ENCODE measurements at places on chromosomes 2 and 18.

- peak; percentile 22 for DNase-seq
These were observed 102.7 kb downstream of the CSRNP3 start for GRCh38 chr2:165572151-165572550.

GRCh38 chr2:146734042-146734820, 1110.6 kb upstream of the ACVR2A start:
- no peak for DNase-seq

DNA sequence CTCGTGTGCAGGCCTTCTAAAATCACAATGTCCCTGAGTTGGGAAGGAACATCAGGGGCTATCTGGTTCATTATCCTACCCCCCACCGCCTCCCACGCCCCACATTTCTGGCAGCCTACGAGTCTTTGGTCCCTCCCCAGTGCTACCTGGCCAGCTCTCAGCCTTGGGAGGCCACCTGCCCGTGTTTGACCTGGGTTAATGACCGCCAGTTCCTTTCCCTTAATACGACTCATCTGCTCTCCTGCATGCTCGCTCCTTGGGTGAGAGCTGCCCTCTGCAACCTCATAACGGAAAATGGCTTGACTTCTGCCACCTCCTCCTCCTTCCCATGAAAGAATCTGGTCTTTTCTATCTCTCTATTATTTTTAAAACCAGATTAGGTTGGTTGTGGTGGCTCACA, 112.5 kb downstream of the NEDD4L start:
- no peak for DNase-seq

DNA sequence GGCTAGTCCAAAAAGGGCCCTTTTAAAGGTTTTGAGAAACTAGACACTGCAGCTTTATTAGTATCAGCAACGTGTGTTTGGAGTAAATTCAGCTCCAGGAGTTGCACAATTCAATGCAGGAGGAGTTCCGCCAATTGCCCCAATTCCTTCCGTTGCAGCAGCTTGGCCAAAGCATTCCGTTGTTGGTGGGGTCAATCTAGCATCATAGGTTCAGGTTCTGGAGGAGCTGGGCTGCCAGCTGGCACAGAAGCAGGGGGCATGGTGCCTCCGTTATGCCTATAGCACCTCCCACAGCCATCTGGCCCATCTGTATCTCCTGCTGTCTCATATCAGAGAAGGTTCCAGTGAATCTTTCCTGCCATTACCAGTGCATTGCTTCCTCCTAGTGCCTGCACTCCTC, 55.4 kb downstream of the REL start:
- no peak for DNase-seq

DNA sequence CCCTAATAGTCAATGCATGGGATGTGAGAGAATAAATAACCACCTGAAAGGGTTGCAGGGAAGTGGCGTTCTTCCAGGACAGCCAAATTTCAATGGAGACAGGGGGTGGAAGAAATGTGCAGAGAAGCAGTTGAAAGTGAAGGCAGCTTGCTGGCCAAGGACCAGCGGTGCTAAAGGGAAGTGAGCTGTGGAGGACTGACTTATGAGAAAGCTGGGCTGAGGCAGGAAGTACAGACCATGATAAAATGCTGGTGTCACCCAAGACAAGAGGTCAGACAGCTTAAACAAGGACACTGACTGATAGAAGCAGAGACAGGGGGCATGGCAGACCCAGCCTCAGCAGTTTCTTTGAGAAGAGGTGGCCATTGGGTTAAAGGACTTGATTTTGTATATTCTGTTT, 106.7 kb downstream of the DTNB start:
- DNase-seq, result no peak

DNA sequence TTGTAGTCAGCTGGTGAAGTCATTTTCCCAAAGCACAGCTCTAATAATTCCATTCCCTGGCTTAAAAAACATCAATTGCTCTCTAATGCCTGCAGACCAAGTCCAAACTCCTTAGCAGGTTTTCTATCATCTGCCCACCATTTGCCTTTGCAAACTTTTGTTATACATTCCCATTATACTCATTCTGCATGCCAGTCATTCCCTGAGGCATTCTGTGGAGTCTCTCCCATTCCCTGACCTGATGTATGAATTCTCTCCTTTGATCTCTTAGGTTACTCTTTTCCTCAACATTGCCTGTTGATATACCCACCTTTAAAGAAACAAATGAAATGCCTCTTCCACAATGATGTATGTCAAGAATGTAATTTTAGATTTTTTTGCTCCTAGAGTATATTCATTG, 852.0 kb upstream of the FSHR start:
- DNase-seq, result no peak

- DNase-seq, result no peak
These were observed 16.6 kb downstream of the RTP5 start for GRCh38 chr2:241885946-241886643.

GRCh38 chr18:24271381-24272228, 126.0 kb downstream of the OSBPL1A start:
- DNase-seq, result peak; percentile 67

GRCh38 chr2:72993933-72994280, 76.6 kb downstream of the EMX1 start:
- no peak for DNase-seq

- DNase-seq, result no peak
These were observed 172.4 kb downstream of the FBXO15 start for GRCh38 chr18:73975266-73975665.

DNA sequence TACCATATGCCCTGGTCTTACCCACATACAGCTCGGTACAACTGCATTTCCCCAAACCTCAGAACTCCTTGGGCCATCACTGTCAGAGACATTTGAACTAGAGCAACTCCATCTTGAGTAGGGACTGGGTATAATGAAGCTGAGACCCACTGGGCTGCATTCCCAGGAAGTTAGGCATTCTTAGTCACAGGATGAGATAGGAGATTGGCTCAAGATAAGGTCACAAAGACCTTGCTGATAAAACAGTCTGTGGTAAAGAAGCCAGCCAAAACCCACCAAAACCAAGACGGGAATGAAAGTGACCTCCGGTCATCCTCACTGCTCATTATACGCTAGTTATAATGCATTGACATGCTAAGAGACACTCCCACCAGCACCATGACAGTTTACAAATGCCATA, 131.3 kb downstream of the PIK3C3 start:
- no peak for DNase-seq

DNA sequence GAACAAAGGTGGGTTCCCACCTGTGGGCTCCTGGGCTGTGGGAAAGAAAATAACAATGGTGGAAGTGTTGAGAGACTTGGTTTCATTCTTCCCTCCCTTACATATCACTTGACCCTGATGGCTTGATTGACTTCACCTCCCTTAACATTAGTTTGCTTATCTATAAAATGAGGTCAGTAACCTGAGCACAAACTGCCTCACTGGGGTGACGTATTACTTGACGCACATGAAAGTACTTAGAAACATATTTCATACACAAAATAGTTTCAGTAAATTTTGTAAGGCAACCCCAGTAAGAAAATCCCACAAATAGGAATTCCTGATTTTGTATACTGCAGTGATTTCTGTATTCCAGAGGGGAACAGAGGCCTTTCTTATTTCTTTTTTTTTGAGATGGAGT, 29.4 kb upstream of the LPIN2 start:
- no peak for DNase-seq

GRCh38 chr18:77267969-77268368, 18.3 kb downstream of the GALR1 start:
- no peak for DNase-seq

- no peak for DNase-seq
These were observed 322.0 kb upstream of the SOX11 start for GRCh38 chr2:5370158-5370557.

DNA sequence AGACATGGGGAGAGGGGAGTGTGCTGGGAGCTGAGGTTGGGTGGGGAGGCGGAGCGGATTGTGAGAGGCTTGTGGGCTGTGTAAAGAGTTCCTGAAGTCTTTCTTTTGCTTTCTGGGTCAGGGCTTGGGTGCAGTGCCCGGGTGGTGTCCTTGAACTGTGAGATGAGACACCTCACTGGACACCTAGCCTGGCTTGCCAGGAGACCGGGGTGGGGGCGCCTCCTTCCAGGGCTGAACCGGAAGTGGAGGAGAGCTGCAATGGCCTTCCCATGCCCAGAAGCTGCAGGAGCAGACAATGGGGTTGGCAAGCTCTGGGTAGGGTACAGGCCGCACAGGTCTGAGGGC, 4.3 kb downstream of the TMEM37 start:
- DNase-seq, result no peak

DNA sequence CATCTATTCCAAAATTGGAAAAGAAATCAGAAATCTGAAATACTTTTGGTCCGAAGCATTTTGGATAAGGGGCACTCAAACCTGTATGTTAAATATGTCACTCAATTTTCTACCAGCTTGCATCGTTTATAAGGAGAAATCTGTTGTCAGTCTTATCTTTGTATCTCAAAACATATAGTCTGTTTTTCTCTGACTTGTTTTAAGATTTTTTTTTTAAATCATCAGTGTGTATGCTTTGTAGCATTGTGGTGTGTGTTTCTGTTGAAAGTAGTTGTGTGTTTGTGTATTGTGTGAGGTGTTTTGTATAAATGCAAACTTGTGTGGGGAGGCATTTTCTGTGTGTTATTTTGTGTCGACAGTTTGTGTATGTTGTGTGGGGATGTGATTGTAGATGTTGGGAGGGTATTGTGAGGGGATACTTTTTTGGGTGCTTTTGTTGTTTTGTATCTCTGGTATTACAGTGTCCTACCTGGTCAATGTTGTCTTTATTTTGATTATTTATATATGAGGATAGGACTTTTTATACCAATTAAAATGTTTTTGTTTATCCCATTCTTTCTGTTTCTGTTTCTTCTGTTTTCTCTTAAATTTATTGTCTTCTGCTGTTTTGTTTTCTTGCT, 30.9 kb downstream of the SMCHD1 start:
- DNase-seq, result no peak

DNA sequence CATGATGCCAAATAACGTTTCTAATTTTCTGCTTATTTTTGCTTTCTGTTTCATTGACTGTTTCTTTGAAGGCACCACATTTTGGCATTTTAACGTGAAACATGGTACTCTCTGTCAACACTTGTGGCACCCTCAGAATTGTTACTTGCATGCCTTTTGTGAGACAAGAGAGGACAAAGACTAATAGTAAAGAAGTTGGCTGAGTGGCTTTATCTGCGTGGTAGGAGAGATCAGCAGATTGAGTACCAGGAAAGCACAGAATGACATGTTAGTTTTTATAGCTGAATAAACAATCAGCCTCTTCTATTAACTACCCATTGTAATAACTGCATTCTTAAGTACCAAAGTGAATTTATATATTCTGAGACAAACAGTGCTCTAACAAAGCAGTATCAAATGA, 8.6 kb downstream of the ZNF638 start:
- no peak for DNase-seq

- DNase-seq, result no peak
These were observed 57.0 kb downstream of the CEP192 start for GRCh38 chr18:13048061-13048595.

GRCh38 chr18:48330016-48330991, 78.9 kb downstream of the ZBTB7C start:
- no peak for DNase-seq

- no peak for DNase-seq
These were observed 27.9 kb downstream of the GPC1 start for GRCh38 chr2:240463274-240463865.

DNA sequence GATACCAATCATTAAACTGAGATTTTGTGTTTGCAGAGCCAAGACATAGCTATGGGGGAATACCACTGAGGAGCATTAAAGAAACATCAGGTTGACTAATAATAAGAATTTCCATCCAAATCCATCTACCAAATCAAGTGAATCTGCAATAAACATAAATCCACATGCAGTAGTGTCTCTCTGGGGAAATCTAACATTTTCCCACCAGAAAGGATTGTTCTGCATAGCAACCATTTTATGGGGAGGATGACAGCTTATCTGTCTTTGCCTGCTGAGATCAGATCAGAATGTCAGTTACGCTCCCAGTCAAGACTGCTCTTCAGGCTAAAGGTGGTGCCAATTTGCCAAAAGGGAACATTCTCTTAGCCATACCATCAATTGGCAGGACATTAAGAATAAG, 1098.9 kb upstream of the CHAC2 start:
- DNase-seq, result no peak

DNA sequence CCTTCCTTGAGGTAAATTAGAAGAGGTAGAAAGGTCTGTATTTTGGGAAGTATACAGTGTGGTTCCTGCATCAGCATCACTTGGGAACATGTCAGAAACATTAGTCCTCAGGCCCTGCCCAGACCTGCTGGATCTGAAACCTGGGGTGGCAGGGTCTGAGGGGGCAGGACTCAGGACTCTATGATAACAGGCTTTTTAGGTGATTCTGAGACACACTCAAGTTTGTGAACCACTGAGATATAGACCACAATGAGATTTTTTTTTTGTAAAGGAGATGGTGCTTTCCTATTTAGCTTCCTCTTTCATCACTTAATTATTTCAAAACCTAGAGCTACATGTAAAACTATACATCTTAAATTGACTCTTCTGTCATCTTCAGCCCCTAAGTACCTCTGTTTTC, 262.7 kb upstream of the SPOPL start:
- no peak for DNase-seq

DNA sequence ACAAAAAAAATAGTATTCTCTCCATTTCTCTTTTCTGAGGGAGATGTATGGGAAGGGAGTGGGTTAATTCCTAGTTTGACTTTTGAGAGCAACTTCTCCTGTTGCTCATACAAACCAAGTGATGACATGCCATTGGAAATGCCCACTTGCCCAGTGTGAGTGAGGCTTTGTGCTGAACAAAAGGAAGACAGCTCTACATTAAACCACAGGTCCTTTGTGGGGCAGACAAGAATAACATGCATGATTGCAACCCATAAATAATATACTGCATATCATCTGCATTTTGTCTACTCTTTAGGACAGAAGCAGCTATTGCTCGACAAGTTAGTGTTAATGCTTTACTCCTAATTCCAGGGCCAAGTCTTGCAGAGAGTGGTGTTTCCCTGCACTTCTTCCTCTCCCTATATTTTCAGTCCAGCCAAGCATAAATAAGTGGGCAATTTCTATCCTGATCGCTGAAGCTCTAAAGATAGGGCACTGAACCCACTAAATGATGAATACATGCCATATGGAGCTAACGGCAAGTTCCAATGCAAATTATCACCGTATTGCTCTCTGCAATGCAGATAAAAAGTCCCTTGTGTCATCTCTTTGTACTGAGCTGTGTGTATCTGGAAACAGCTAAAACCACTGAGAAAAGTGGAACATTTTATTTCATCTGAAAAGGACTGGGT, 19.4 kb upstream of the EHBP1 start:
- no peak for DNase-seq

DNA sequence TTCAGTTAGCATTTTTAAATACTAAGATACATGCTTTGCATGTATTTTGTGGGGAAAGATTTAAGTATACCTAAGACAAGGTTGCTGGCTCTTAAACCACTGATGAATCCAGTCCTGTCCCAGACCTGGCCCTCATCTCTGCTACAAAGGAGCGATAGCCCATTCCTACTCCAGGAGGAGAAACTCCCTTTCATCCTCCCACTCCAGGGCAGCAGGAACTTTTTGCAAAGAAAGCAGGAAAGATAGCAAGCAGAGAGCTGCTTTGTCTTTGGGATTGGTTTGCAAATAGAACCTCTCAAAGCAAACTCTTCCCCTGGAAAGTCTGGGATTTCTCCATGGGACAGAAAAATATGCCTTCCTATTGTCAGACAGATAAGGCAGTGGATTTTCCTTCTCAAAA, 43.6 kb upstream of the COPS8 start:
- no peak for DNase-seq

Data from neural crest cell (in vitro differentiated cells).